K562 (cell line): ENCODE measurements at places on chromosomes 16 and 17. TPM values are rescaled to one million over a fixed set of nuclear protein-coding genes. Genes with fewer than 3 reads are reported as not detected.

PIK3R6 gene
- not detected in 2 replicates for polyA plus RNA-seq

DNA sequence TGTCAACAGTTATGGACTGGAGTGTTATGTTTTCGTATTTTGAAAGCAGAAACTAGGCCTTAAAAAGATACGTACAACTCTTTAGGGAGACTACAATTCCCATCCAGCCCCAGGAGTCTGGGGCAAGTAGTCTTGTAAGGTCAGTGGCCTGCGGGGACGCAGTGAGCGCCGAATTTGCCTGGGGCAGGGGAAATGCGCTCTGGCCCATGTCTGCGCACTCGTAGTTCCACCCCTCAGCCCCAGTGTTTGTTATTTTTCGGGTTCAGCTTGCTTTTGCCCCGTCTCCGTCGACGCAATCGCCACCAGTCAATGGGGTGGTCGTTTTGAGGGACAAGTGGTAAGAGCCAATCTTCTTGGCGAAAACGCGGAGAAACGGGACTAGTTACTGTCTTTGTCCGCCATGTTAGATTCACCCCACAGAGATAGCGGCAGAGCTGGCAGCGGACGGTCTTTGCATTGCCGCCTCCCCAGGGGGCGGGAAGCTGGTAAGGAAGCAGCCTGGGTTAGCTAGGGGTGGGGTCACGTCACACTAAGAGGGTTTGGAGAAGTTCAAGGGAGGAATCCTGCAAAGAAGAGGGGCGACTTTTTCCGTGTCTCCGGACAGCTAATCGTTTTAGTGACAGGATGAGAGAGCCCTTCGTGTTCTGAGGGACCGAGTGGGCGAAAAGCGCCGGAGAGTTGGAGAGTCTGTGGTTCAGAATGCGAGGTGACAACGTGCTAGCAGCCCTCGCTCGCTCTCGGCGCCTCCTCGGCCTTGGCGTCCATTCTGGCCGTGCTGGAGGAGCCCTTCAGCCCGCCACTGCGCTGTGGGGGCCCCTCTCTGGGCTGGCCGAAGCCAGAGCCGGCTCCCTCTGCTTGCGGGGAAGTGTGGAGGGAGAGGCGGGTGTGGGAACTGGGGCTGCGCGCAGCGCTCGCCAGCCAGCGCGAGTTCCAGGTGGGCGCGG lies 1.1 kb upstream of the BRCA1 start:
- H3K27ac ChIP-seq = peak overlapping the region; percentile 98
- H3K27me3 ChIP-seq = no peaks in the 10 kb centered on the region
- H3K4me3 ChIP-seq = peak overlapping the region; percentile 74
- peak; percentile 43 for DNase-seq

DNA sequence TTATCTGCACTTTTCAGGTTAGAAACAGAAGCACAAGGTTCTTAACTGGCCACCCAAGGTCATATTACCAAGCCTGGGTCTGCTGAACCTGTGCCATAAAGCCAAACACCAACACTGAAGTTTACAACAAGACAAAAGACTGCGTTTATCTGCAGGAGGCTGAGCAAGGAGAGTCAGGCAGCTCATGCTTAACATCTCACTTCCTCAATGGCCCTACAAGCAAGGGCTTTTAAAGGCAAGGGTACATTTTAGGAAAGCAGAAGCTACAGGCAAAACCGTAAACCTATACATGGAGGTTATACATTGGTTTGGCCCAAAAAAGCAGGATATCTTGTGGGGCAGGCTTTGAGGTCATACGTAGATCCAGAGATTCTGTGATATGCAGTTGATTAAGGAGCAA lies 91.2 kb downstream of the GNAO1 start:
- no peak overlapping the region for H3K27ac ChIP-seq
- DNase-seq = no peak
- no peaks in the 10 kb centered on the region for H3K36me3 ChIP-seq
- H3K27me3 ChIP-seq = peaks cover 24% of the 10 kb centered on the region
- H3K4me3 ChIP-seq = no peak overlapping the region

DNA sequence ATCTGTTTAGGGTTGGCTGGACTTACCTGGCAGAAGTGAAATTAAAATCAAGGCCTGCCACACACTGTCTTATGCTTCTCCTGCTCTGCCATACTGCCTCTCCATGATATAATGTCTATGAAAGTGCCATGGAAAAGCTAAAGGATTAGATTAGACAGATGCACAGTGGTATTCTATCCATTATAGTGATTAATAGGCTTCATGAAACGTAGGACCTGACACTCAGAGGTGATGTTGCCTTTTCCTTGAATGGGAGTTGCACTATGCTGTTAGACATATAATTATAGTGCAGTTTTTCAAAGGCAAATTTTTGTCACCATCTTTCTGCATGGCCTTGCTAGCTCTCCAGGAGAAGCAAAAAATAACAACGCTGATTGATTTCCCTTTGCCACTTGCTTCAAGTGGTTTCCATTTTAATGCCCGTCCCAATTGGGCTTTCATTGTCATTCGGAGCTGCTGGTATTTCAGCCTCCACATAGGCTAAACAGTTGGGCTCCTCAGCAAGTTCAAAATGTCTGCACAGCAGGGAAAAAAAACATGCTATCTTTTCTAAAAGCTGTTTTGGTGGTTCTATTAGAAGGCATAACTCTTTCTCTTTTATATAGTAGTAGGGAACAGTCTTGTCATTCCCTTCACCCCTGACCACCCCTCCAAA lies 502.8 kb upstream of the GOT2 start:
- no peak for DNase-seq
- H3K4me3 ChIP-seq = no peak overlapping the region
- H3K36me3 ChIP-seq = no peaks in the 10 kb centered on the region
- no peaks in the 10 kb centered on the region for H3K27me3 ChIP-seq
- no peak overlapping the region for H3K27ac ChIP-seq
- no peaks in the 10 kb centered on the region for H3K4me1 ChIP-seq

GRCh38 chr16:67562526-67562917 lies at the start of gene CTCF:
Gene CTCF (plus strand): TSS chr16:67562526. CDS start chr16:67610833, 48,307 bp downstream.
- H3K36me3 ChIP-seq = peaks cover 4% of the 10 kb centered on the region; the same call in 1 of the 3 replicates
- peak within 1 kb of the TSS; percentile 99 for H3K27ac ChIP-seq
- H3K4me3 ChIP-seq = peak within 1 kb of the TSS; percentile 97
- H3K27me3 ChIP-seq = no peaks in the 10 kb centered on the region
- peak; percentile 84 for DNase-seq
- peaks cover 27% of the 10 kb centered on the region for H3K4me1 ChIP-seq

GDE1 gene
- 21.7 and 26.4 TPM in 2 replicates for polyA plus RNA-seq

TMC8 gene
- polyA plus RNA-seq = 4.1 and 10.9 TPM in 2 replicates
